ENCODE measurements at places on chromosomes 7 and 10. TPM values are rescaled to one million over a fixed set of nuclear protein-coding genes. Genes with fewer than 3 reads are reported as not detected.

SNCG gene
- total RNA-seq: 1.3 TPM

PVRIG gene
- total RNA-seq: not detected

NYAP1 gene
- total RNA-seq: 4.8 TPM

EPO gene
- not detected for total RNA-seq

VIM gene
- 1,572 TPM for total RNA-seq

TUBB8 gene
- total RNA-seq: not detected

KCND2 gene
- not detected for total RNA-seq

LIPJ gene
- not detected for total RNA-seq

SMKR1 gene
- total RNA-seq: not detected

GDF2 gene
- total RNA-seq: not detected

PDZD7 gene
- 0.23 TPM for total RNA-seq

HUS1 gene
- total RNA-seq: 13.5 TPM

FAM131B gene
- total RNA-seq: 0.08 TPM

SORCS3 gene
- total RNA-seq: not detected

STEAP1 gene
- 44.6 TPM for total RNA-seq

PLEKHS1 gene
- total RNA-seq: not detected

TACC2 gene
- 21.4 TPM for total RNA-seq

MRLN gene
- total RNA-seq: not detected

C10orf62 gene
- total RNA-seq: not detected

EMX2 gene
- total RNA-seq: 1.2 TPM

SAMD9 gene
- 3.4 TPM for total RNA-seq

CBLL1 gene
- total RNA-seq: 18.7 TPM

DGKB gene
- not detected for total RNA-seq

IGFBP1 gene
- total RNA-seq: not detected

LIPK gene
- total RNA-seq: not detected

TAS2R4 gene
- 0.61 TPM for total RNA-seq

All from hair follicular keratinocyte (primary cell).